ENCODE measurements at places on chromosomes 12 and 14. TPM values are rescaled to one million over a fixed set of nuclear protein-coding genes. Genes with fewer than 3 reads are reported as not detected.

DNA sequence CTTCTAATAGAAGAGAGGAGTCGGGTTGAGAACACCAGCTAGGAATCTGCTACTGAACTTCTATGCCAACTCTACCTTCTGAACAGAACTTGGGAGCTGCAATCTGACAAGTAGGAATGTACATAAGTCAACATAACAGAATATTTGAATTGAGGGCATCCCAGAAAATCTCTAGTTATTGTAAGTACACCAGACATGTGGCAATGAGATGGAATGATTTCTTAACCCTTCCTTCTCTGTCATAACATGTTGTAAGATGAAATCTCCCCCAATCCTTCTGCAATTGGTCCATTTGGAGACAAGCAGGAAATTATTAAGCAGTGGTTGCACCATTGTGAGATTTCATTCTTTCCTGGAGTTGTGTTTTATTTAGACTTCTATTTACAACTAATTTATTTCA, 68.7 kb upstream of the TMPO start:
- no peak for DNase-seq

GRCh38 chr14:67405771-67406170, 6.2 kb downstream of the PLEK2 start:
- DNase-seq: no peak

The KRT6A gene
- total RNA-seq: 0.74 TPM

DNA sequence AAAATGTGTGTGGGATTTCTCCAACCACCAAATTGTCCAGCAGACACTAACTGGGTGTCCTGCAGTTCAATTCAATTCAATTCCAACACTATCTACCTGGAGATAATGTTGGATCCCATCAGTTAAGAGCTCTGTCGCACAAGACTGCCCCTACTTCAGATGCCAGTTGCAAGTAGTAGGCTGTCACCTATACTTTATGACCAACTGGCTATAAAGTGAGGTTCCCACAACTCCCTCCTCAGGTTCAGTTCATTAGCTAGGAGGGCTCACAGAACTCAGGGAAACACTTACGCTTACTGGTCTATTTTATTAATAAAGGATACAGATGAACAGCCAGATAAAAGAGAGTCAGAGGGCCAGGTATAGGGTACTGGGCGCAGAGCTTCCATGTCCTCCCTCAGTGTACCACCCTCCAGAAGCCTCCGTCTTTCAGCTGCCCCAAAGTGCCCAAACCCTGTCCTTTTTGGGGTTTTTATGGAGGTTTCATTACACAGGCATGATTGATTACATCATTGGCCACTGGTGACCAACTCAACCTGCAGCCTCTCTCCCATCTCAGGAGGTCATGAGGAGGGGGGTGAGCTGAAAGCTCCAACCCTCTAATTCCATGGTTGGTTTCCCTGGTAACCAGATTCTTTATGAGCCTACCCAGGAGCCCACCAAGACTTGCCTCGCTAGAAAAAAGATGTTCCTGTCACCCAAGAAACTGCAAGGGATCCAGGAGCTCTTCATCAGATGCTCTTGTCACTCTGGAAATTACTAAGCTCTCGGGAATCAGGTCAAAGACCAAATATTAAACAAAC, 7.5 kb upstream of the SERPINA5 start:
- no peak for DNase-seq

DNA sequence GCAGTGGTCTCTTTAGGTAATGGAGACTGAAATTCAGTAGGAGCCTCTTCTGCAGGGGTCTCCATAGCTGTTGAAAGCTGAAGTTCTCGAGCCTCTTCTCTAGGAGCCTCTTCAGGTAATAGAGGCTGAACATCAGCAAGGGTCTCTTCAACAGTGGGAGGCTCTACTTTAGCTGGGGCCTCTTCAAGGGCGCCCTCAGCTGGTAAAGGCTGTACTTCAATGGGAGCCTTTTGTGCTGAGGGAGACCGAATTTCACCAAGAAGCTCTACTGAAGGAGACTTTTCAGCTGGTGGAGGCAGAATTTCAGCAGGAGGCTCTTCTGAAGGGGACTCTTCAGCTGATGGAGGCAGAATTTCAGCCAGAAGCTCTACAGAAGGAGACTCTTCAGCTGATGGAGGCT, 1.5 kb downstream of the FSCB start:
- no peak for DNase-seq

DNA sequence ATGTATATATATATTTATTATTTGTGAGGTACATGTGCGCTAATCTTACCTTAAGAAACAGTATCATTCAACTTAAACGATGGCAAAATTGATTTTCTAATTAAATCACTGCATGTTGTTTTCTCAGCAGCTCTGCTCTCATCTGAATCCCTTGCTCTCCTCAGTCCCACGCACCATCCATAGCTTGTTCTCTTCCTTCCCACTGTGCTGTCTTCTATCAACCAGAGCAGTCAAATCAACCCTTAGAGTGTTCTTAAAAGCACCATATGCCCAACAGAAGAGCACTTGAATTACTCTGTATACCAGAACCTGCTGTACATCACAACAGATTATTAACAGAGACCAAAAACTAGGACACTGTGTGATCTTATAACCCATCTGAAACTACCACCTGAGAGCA, 209.4 kb upstream of the G2E3 start:
- no peak for DNase-seq

DNA sequence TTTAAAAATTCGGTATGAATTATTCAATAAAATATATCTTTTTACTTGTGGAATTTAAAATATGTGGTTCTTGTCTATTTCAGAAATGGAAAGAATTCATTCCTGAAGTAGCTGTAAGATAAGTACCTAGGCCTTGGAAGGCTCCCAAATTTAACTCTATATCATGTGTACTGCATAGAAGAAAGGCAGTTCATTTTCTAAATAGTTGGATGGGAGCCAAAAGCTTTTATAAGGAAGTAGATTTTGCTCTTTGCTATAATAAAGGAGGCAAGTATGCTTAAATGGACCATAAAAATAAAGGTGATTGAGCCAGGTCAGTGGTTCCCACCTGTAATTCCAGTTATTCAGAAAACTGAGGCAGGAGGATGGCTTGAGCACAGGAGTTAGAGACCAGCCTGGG, 187.5 kb downstream of the ATXN7L3B start:
- no peak for DNase-seq

- no peak for DNase-seq
Observed at GRCh38 chr12:111780166-111780565, 13.4 kb downstream of the ALDH2 start.

The FOXM1 gene
- total RNA-seq: 194 TPM

- DNase-seq: no peak
Observed at GRCh38 chr14:69288011-69288771, 28.2 kb downstream of the GALNT16 start.

The POTEG gene
- 2.0 TPM for total RNA-seq

DNA sequence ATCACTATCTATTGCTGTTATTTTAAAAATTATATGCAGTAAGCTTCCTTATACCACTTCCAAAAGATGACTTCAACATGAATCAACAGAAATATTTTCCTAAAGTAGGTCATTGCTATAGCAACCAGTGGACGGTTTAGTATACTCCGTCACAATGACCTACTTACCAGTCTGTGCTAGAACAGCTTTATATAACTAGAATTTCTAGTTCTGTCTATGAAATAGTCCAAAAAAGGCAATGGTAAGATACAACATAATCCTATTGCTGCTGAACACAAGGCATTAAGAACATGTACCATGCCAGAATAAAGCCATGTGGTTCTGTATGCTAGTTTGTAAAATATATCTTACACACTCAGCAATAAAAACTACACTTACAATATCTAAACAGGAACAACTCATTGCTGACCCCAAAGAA, 40.7 kb upstream of the MTERF2 start:
- DNase-seq: no peak

The STAC3 gene
- 6.8 TPM for total RNA-seq

- DNase-seq: no peak
Observed at GRCh38 chr14:95760596-95760995, 46.7 kb upstream of the TCL1A start.

- no peak for DNase-seq
Observed at GRCh38 chr12:90028635-90029051, 320.0 kb upstream of the ATP2B1 start.

- DNase-seq: no peak
Observed at GRCh38 chr14:52422650-52423356, 108.7 kb downstream of the PTGER2 start.

DNA sequence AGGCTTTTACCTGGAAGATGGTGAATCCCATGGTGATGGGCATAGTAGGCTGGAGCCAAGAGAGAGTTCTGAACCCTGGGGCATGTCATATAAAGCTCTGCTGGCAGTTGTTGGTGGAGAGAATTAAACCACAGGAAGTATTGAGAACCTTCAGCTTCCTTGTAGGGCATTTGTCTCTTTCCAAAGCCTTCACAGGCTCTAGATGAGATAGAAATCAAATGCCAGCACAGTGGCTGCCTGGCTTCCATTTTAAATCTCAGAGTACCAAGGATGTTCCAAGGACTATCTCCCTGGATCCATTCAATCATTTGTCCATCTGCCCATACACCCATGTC, 369.6 kb downstream of the DPF3 start:
- DNase-seq: no peak

- no peak for DNase-seq
Observed at GRCh38 chr12:108268397-108268796, 70.7 kb downstream of the CMKLR1 start.

DNA sequence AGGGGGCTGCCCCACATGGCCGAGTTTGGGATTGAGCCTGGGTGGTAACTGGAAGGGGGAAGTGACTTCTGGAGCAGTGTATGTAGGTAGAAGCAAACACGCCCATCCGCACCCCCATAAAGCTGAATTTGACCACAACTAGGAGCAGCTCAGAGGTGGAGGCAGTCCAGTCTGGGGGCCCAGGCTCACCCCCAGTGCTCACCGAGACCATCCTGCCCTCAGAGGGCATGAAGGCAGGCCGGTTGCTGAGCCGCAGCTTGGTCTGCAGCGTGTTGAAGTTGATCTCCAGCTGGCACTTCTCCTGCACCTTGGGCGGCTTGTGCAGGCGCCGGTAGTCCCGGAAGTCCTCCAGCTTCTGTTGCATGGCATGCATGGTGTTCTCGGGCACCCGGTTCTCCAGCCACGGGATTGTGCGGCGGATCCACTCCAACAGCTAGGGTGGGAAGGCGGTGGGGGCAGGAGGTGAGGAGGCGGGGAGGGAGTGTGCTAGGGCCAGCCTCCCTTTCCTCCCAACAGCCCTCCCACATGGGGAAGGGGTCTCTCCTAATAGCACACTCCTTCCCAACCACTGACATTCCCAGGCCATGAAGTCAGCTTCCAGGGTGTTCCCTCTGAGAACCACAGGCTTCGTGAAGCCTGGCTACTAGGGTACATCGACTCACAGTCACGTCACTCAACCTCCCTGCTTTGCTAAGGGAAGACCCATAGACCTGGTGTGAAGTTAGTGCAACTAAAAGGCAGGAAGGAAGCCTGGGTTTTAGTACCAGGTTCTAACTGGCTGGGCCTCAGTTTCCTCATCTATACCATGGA, 87.0 kb downstream of the ACTN1 start:
- DNase-seq: no peak

The BICDL1 gene
- total RNA-seq: 19.9 TPM

DNA sequence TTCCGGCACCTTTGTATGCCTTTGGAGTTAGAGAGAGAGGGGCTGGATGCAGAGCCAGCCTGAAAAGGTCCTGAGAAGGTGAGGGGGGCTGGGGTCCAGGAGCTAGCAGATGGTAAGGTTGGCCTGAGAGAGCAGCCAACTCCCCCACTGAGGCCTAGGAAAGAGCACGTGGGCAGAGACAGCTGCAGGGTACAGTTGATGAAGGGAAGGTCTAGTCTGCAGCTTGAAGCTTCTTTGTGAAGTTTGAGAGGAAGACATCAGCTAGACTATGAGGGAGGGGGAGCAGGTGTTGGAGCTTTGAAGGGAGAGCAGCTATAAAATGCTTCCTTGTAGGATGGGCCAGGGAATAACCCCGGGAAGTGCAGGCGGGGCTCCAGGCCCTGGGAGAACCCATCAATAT, 289.3 kb upstream of the AMIGO2 start:
- no peak for DNase-seq

GRCh38 chr12:70221626-70222025, 21.6 kb upstream of the CNOT2 start:
- no peak for DNase-seq

The CLEC2B gene
- 1.8 TPM for total RNA-seq

GRCh38 chr12:22700106-22700505, 75.1 kb downstream of the ETNK1 start:
- no peak for DNase-seq

DNA sequence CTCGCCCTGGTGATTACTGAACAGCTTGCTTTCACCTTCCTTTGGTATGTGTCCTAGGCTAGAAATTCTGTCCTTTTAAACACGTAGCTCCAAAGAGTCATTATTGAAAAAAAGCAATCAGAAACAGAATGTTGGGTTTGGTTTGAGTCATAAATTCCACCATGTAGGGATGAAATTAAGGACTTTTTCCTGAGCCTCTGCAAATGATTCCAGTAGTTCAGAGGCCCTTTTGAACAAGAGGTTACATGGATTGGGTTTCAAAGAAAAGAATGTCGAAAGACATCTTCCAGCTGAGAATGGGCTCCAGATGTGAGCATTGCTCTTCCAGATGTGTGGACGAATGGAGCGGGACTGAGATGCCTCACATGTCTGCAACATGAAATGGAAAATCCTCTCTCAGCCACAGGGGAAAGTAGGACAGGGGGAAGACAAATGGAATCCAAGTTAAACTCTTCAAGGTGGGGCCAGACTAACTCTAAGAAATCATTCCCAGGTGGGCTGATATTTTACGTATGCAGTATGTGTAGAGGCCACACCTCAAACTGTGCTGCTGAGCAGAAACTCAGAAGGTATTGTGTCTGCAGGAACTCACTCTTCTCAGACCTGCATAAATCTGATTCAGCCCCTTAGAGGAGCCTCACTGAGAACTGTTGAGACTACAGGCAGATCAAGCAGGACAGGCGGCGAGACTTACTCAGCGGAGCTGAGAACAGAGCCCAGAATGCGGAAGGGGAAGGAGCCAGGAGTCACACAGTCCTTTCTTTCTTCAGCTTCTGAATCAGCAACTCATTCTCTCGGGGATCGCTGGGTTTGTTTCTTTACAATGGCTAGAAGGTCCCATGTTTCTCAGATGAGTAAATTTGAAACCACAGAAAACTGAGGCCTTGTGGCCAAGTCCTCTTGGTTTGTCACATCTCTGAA, 23.3 kb upstream of the EMP1 start:
- DNase-seq: no peak

DNA sequence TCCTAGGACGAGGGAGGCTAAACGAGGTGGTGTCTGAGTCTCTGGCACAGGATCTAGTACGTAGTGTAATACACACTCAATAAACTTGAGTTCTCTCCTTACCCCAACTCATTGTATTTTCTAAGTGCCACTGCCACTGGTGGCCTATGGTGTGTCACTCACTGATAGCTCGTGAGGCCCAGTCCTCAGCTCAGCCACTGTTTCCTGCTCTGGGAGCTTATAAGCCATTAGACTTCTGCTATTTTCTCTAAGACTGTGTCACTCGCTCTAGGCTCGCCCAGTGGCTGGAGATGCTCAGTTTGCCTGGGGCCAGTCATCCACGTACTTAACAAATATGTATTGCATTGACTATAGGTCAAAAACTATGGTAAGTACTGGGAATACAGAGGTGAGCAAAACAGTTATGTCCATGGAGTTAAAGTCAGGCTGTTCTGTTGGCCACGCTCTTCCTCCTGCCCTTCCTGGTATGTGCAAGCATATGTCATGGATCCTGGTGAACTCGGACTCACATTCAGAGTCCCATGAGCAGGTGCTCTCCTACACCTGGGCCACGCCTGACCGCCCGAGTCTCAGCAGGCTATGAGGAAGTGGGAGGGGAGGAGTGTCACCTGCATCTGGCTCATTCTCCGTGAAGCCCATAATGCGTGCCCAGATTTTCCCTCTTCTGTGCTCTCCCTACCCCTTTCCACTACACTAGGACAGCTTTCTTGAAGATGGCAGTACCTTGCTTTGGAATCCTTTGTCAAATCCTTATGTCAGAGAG, 41.6 kb downstream of the DEGS2 start:
- DNase-seq: peak; percentile 52

- peak; percentile 54 for DNase-seq
Observed at GRCh38 chr12:117874842-117875434, 93.9 kb downstream of the KSR2 start.

The NRXN3 gene
- not detected for total RNA-seq
